ENCODE measurements at places on chromosomes 16 and 17.

DNA sequence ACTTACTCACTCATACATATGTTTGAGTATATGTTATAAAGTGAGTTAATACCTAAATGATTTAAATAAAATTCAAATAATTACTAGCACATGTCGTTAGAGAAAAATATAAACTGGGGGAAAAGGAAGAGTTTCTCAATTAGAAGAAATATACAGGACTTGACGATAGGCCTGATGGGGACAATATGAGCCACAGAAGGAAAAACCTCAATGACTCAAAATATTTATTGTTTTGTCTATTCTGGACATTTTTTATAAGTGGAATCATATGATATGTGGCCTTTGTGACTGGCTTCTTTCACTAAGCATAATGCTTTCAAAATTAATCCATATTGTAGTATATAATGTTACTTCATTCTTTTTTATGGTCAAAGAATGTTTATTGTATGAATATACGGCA, 339.2 kb upstream of the PMFBP1 start:
- no peak for DNase-seq

DNA sequence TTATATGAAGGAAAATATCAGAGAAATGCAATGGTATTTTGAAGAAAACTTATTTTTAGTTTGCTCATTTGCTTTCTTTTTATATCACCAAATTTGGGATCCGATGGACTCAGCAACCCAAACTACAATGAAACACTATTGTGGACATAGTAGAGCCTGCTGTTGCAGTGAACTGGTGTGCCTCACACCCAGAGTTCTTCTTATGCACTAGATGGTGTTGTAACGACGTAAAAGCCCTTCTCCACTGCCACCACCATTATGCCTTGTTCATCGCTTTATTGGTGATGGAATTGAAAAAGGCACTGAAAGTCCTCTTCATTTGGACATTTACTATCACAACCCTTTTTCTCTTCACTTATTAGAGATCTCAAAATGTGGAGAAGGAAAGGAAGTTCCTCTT, 381.3 kb downstream of the CDH8 start:
- no peak for DNase-seq

GRCh38 chr16:72959301-72959996, 88.5 kb downstream of the ZFHX3 start:
- no peak for DNase-seq

- no peak for DNase-seq
Measured at GRCh38 chr16:84879569-84880487, 60.0 kb downstream of the CRISPLD2 start.

DNA sequence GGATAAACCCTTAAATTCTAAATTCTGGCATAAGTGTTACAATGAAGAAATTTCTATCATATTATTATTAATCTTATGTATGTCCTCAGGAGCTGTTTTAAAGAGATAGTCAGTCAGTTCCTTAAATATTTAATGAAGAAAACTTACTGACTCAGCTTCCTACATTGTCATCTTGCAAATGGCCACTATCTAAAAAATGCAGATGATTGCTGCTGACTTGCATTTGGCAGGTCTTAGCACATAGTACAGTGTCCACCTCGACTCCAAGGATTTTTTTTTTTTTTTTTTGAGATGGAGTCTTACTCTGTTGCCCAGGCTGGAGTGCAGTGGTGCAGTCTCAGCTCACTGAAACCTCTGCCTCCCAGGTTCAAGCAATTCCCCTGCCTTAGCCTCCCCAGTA, 55.1 kb upstream of the CORO6 start:
- no peak for DNase-seq

GRCh38 chr16:85380905-85381737, 232.0 kb upstream of the GSE1 start:
- DNase-seq, result no peak

- DNase-seq, result no peak
Measured at GRCh38 chr16:22712471-22712870, 101.5 kb upstream of the HS3ST2 start.

DNA sequence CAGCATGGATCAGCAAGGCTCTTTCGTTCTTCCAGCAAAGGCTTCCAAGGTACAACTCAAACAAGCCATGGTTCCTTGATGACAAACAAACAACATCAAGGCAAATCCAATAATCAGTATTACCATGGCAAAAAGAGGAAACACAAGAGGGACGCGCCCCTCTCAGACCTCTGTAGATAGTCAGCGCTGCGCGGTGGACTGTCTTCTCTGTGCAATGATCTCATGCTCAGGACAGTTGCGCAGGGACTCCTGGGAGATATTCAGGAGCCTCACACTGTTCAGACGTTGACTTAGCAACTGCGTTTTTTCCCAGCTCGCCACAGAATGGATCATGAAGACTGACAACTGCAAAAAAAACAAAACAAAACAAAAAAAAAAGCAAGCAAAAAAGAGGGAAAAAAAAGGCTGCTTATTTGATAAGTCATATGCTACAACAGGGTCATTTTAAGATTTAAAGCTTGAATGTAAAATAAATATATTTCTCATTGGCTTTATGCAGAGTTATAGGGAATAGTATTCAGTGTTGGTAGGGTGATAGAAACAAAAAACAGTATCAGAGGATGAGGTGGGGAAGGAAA, 37.1 kb upstream of the ADCY7 start:
- no peak for DNase-seq

DNA sequence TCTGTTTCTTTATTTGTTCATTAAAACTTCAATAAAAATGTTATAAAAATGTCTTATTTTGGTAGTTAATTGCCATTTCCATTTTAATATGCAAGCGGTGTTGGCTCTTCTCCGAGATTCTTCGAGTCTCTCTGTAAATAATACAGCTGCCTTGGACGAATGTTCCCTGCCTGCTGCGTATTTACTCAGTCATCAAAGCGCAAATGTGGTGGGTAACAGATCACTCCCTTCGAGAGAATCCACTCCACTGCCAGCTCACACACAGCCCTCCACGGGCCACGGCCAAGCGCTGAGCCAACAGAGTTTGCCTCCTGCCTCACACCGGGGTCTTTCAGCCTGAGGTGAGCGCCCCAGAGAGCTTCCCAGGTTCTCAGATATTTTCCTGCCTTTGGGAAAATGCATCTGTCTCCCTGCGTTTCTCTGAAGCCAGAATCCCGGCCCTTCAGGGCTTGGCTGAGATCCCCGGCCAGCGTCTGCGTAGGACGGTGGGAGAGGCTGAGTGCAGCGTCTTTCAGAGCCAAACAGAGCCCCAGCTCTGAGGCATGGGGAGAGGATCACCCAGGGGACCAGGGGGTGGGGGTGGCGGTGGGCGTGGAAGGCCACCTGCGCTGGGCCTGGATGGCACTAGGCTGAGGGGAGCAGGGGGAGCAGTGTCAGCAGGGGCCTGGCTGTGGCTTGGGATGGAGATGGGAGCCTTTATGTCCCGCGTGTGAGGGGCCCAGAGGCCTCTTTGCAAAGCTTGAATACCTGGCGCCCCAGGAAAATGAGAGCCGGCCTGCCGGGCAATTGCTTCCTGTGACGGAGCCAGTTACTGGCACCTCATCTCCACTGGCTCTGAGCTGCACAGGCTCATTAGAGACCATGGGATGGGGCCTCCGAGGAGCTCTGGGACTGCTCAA, 248.7 kb downstream of the RBFOX3 start:
- no peak for DNase-seq

DNA sequence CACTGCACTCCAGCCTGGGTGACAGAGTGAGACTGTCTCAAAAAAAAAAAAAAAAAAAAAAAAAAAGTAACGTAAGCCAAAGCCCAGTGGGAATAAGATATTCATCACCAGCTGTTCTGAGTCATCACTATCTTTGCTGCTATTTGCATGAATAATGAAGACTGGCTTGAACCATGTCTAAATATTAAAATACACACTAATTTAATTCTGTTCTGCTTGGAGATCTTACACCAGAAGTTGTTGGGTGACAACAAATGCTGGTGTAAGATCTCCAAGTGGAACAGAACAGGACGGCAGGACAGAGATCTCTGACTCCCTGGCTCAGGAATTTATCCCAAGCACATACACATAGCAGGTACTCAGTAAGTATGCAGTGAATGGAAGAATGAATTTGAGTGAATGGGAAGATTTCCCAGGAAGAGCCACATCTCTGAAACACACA, 19.6 kb downstream of the DNAH17 start:
- DNase-seq, result no peak

DNA sequence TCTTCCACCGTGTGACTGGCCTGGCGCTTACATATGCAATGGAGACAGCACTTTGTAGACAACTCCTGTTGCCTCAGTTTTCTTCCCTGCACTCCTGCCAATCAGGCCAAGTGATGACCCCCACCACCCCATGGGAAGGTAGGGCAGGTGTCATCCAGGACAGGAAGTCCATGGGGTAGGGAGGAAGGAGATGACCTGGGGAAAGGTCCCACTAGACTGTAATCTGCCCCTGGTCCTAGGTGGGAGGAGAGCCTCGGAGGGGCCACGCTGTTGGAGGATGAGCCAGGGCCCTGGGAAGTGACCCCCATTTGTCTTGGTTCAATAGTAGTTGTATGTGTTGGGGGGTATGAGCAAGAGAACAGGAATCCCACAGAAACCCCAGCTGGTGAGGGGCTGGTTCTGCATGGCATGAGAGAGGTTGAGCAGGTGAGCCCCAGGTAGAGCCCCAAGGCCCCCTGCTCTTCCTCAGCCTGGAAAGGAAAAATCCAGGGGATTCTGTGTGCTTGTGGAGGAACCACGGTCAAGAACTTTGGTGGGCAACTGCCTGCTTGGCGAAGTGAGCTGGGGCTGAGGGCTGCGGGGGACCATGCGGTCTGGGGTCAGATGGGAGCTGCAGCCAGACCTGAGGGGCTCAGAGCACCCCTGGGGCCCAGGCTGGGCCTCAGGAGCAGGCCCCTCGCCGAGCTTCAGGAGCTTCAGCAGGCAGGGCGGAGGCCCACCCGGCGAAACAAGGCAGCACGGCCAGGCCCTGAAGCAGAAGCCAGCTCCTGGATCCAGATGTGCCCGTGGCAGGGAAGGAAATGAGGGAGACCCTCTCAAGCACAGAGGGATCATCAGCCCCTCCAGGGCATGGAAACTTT, 50.7 kb downstream of the NT5M start:
- no peak for DNase-seq
